Lower leg skin (tissue), 4 donors: ENCODE measurements at places on chromosomes 12 and 14. TPM values are rescaled to one million over a fixed set of nuclear protein-coding genes. Genes with fewer than 3 reads are reported as not detected.

DNA sequence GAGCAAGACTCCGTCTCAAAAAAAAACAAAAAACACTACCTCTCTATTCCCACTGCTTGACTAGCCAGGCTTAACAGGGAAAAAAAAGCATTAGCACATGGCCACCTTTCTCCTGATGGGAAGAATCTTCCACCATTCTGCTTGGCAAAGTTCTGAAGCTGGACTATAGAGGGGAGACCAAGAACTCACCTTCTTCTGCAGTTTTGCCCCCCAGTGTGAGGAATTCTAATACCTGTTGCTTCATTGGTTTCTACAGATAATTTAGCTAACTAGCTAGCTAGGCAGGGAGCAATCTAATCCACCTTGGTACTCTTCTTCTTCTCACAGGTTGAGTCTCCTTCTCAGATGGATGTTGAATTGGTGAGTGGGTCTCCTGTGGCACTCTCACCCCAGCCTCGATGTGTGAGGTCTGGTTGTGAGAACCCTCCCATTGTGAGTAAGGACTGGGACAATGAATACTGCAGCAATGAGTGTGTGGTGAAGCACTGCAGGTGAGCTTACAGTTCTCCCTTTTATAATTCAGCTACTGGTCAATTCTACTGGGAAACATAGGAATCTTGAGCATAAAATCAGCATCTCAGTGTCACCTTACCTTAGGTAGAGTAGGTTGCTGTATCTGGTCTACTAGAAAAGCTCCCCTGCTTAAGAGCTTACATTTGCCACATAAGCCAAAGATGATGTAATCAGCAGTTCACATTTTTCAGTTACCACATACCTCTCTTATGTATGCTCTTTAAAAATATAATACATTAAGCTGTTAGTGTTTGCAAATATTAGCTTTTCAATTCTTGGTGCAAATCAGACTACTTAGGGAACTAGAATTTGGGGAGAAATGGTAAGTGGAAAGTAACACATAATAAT, 16.0 kb downstream of the METTL3 start:
- no peak for DNase-seq

- peak; percentile 46 for DNase-seq
Observed at GRCh38 chr12:47079468-47079980, at the start of the genes AMIGO2 and PCED1B. TSS of gene AMIGO2 (minus strand) at chr12:47079959. CDS start at chr12:47079002, 957 bp downstream. TSS of gene PCED1B (plus strand) at chr12:47079621. CDS start at chr12:47235064, 155,443 bp downstream.

DNA sequence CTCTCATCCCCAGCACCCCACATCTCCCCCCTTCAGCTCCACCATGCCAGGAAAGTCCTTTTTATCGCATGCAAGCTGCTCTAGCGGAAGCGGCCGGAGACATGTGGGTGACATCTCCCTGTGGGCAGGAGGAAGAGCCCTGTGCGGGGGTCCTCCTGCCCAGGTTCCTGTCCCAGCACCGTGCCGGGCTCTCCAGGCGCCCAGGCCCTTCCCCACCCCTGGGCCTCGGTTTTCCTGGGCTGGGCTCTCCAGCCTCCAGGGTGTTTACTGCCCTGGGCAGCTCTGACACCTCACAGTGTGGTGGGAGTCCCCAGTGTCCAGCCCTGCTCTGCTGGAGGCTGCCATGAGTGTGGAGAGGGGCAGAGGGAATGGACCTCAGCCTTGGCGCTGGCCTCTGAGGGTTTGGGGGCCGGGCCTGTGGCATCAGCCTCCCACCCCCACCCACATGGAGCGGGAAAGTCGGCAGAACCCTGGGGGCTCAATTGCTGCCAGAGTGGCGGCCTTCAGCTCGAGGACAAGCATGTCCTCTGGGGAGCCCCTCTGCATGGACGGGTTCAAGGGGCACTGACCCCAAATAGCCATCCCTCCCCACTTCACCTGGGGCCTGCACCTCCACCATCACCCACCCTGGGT, 16.9 kb downstream of the ASPG start:
- DNase-seq, result no peak

Gene GPD1
- 36.2 TPM for total RNA-seq

DNA sequence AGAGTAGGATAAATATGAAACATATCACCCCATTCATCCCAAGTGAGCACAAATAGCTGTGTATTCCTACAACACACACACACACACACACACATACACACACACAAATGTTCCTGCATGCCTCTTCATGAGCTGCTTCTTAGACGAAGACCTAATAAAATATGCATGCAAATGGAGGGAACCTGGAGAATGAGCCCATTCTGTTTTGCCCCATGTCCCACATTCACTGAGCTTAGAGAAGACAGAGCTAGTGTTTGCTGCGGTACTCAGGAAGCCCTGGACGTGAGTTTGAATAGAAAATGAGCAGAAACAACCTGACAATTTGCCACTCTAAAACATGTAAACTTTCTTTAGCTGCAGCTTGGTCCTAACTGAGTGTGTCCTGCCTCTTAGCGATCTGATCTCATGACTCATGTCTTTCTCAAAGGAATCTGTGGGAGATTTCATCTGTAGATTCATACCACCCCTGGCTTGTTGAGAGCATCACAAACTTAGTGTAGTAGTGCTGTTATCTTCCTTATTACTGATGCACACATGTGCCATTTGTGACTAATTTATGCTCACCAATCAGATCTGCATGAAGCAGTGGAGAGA, 86.8 kb downstream of the ITPR2 start:
- no peak for DNase-seq

Gene WNT5B
- 16.5 TPM for total RNA-seq

DNA sequence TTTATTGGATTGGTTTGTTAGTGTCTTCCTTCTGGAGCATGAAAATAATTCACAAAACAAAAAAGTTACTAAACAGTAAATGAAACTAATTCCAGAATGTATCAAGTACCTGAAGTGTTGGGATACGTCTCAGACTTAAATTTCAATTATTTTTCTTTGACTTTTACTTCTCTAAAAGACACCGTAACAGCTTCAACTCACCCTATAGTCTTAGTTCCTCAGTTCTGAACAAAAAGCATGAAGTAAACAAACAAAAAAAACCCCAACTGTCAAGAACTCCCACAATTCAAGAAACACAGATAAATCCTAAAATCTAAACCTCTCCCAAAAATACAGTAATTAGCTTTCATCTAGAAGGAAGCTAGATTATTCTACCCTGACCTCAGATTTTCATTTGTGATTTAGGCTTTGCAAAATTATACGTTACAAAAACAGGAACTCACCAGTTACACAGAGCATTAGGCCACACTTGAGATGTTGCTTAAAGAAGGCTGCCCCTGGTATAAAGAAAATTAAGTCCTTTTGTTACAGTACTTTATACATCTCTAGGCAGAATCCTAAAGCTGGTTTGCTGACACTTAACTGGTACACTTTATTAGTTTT, 10.2 kb downstream of the HEATR5A start:
- no peak for DNase-seq
